Hematopoietic multipotent progenitor cell treated with erythropoietin and hydrocortisone succinate and interleukin-3 and kit ligand, for 17 days (in vitro differentiated cells): ENCODE measurements at places on chromosomes 4 and X.

DNA sequence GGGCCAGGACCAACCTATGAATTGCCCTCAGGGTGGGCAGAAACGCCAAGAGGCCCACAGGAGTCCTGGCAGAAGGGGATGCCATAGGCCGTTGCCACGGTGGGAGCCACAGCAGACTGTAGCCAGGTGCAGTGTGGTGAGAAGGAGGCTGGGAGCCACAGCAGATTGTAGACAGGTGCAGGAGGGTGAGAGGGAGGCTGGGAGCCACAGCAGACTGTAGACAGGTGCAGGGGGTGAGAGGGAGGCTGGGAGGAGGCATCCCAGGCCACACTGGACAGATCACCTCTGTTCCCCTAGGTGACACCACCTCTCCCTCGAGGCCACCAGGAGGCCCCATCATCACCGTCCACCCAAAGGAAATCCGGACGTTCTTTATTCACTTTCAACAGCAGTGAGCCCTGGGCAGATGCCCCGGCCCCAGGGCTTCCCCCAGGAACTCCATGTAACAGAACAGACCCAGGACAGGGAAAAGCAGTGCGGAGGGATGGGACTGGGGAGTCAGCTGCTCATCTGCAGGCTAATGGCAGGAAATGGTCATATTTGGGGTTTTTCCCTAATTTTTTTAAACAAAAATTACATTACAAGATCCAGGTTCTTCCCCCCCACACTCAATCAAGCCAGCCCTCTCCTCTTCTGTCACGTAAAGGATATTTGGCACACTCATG is 19.5 kb upstream of the MRFAP1 start:
- no peak for DNase-seq

DNA sequence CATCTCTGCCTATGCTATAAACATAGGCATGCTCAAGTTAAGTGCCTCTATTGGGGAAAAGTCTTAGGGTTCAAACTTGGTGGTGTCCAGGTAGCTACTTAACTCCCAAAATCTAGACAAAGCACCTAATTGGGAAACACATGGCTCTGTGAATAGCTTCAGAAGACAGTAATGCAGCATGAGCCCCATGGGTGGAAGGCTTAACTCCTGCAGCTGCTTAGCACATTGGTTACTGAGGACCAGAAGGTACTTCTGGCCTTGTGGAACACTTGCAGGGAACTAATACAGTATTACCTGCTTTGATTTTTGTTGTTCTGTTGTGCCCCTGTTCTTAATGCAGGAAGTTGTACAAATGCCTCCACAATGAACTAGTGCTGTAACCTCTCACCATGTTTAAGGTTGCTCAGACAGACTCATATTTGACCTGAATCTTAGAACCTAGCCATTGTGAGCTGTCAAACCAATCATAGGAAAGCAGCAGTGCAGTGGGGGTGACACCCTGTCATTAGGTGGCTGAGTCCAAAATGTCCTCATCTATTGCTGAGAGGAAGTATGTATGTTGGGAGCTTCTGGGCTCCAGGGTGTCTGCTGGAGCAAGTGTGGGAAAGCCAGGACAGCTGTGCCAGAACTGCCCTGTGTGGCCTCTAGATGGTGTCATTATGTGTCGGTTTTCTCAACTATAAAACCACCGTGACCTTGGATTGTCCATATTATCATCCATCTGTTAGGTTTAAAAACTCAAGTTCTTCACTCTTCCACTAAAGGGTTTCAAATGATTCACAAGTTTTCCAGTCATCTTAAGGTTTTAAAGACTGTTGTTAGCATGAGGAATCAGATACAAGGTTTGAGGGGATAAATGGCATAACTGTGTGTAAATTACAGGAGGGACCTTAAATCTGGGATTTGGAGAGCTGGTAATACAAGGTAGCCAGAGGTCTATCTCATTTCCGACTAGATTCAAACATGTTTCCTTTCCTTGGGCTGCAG is 69.9 kb upstream of the WDR1 start:
- no peak for DNase-seq

- DNase-seq: no peak
Observed at GRCh38 chr4:170979736-170980135, 833.5 kb upstream of the GALNTL6 start.

GRCh38 chr4:140448162-140448561 is 20.7 kb upstream of the CLGN start:
- no peak for DNase-seq

DNA sequence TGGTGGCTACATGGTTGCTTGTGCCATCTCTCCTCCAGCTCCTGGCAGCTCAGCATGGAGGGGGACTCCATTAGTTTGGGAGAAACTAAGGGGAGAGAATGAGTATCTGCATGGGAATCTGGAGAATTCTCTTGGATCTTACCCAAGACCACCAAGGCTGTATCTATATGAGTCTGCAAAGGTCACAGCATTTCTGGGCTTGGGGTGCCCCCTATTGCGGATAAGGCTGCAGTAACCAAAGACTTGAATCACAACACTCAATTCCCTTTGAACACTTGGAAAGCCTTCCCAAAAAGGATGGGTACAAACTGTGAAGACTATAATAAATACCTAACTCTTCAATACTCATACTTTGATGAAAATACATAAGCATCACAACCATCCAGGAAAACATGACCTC is 623.5 kb upstream of the NR3C2 start:
- no peak for DNase-seq

GRCh38 chr4:74292111-74292870 is 16.0 kb upstream of the EPGN start:
- no peak for DNase-seq

DNA sequence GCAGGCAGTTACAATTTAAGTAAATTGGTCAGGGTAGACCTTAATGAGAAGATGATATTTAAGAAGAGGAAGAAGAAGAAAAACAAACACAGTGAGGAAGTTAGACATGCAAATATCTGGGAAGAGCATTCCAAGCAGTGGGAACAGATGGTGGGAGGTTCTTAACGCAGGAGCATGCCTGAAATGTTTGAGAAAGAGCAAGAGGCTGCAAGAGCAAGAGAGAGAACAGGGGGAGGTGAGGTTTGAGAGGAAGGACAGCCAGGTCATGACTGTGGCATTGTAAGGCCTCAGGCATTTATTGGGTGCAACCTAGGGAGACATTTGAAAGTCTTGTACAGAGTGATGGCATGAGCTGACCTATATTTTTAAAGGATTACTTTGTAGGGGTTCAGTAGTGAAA is 136.0 kb downstream of the UGT8 start:
- no peak for DNase-seq

DNA sequence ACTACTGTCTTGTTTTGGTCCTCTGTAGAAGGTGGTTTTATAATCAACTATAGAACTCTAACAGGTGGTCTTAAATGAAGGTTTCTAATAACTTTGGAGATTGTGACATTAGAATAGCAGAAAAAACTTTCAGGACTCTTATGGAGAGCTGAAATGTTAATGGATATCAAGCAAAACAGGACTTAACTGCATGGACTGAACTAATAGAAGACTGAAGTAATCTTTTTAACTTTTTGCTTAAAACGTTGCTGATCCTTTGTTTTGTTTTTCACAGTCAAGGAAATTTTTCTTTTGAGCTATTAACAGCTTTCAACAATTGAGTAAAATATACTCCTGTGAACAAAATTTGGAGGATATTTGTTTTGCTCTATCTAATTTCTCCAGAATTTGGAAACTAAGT is 17.2 kb downstream of the NXT2 start:
- no peak for DNase-seq

GRCh38 chr4:84790769-84791565 is 175.5 kb downstream of the WDFY3 start:
- DNase-seq: no peak

DNA sequence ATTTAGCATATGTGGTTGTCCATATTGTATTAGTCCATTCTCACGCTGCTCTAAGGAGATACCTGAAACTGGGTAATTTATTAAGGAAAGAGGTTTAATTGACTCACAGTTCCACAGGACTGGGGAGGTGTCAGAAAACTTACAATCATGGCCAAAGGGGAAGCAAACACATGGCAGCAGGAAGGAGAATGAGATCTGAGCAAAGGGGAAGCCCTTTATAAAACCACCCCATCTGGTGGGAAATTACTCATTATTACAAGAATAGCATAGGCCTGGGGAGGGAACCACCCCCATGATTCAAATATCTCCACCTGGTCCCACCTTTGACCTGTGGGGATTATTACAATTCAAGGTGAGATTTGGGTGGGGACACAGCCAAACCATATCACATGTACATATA is 122.6 kb upstream of the ANK2 start:
- no peak for DNase-seq

- DNase-seq: no peak
Observed at GRCh38 chrX:12307961-12308360, 169.7 kb downstream of the FRMPD4 start.

- DNase-seq: no peak
Observed at GRCh38 chrX:150933945-150934350, 35.5 kb upstream of the CD99L2 start.

GRCh38 chrX:50622751-50623150 is 152.1 kb upstream of the DGKK start:
- DNase-seq: no peak

- DNase-seq: no peak
Observed at GRCh38 chr4:123924536-123924935, 527.9 kb downstream of the SPRY1 start.

- no peak for DNase-seq
Observed at GRCh38 chr4:129278868-129279267, 182.9 kb downstream of the C4orf33 start.

DNA sequence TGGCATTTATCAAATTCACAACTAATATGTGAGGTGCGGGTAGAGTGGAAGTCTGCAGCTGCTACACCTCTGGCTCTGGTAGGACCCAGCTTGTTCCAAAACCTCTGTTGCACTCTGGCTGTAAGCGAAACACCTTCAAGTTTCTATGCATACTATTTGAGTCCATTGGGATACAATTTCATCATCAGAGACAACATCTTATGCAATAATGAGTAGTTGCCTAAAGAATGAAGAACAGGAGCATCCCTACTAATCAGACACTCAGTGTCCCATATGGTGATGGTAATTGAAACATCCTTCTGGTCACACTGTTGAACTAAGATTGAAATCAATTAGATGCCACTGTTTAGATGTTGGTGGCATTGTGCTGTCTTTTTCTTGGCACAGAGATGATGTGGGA is 178.4 kb downstream of the MGST2 start:
- DNase-seq: no peak

- DNase-seq: no peak
Observed at GRCh38 chrX:25002661-25003020, 13.1 kb downstream of the ARX start.

DNA sequence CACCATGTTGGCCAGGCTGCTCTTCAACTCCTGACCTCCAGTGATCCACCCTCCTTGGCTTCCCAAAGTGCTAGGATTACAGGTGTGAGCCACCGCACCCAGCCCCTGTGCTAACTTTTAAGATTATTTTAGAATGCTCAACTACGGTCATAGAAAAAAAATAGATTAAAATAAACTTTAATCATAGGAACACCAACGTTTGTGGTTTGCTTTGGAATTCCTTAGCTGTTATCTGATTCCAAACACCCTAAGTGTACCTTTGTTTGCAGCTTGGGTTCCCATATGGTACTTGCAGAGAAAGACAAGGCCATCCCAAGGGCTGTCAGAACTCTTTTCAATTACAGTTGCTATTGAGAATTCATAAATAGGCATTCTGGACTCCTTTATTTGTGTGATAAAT is 90.1 kb upstream of the EFHC2 start:
- no peak for DNase-seq

- DNase-seq: no peak
Observed at GRCh38 chrX:67693928-67694327, 150.1 kb downstream of the AR start.

DNA sequence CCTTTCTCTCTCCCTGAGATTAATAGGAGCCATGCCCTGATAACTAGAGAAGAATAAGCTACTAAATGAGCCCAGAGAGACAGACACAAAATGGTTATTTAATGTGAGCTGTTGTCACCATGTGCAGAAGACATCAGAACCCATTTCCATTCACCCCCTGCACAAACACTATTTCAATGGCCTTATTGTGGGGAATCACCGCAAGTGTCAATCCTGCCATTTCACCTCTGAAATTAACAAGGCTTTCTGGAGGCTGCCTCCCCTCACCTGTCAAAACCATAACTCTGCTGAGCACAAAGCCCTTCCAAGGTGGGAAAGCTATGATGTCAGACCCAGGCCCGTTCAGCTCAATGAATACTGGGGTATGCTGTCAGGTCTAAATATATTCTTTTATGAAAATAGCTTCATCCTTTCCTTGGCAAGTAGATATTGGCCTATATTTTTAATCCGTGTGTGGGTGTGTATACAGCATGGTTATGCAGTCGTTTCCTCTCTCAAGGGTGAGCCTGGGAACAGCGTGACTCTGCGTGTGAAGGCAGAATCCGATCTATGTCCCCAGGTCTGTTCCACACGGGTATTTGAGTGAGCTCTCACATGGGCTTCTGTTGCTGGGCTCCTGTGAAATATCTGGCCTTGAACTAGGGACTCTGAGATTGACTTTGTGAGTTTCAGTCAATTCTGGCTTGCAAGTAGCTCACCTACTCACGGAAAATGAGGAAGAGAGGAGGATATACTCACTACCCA is 266.3 kb downstream of the FBXW7 start:
- no peak for DNase-seq

DNA sequence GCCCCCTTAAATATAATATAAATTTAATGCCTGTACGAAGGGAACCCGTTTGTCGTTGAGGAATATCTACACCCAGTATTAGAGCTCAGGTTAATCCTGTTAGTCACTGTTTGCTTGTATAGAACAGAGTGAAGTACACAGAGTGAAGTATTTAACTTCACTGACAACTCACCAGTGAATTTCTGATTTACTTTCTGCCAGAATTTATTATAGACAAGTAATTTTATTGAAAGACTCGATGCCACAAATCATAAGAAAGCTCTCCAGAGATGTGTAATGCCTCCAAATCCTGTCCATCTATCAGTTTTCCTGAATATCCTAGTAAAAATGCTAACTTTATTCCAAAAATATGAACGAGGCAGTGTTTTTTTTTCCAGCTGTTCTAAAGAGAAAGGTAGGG is 1.6 kb downstream of the GAB1 start:
- DNase-seq: no peak

- no peak for DNase-seq
Observed at GRCh38 chr4:75658876-75659275, 14.3 kb downstream of the G3BP2 start.

- no peak for DNase-seq
Observed at GRCh38 chr4:142719854-142720541, 126.1 kb downstream of the INPP4B start.

DNA sequence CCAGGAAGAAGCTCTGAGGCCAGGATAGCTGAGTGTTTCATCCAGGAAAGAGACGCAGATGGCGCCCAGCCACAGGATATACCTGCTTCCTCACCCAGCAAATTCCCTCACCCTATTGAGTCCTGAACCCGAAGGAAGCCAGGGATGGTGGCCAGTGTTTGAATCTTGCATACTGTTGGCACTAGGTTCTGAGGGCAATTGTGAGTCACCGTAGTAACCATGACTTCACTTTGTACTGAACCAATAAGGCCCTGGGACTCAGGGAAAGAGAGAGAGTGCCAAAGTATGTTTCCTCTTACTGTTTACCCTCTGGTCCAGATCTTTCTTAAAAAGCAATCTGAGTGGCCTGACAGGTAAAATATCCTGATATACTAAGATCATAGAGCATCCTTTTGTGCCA is 25.6 kb upstream of the SMIM10L2A start:
- DNase-seq: no peak
